CD4-positive, alpha-beta T cell treated with Interleukin-4 for 4 hours (primary cell): ENCODE measurements at places on chromosomes 3 and 15.

GRCh38 chr3:138686771-138687221, 78.2 kb downstream of the FAIM start:
- DNase-seq, result no peak

GRCh38 chr3:139652561-139652960, 25.2 kb downstream of the NMNAT3 start:
- no peak for DNase-seq

- DNase-seq, result peak; percentile 42
Observed at GRCh38 chr3:125437631-125438435, 62.7 kb upstream of the ZNF148 start.

DNA sequence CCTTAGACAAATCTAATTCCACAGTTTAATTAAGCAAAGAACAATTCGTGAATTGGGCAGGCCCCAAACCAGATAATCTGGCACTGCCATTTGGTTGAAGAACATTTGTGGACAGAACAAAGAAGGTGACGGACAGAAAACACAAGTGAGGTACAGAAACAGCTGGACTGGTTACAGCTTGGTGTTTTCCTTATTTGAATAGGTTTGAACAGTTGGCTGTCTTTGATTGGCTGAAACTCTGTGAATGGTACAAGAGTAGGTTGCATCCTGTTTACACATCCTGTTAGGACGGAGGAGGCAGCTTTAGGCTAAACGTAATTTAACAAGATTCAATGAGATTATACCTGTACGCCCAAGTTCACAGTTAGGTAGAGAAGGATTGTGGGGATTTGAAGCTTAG, 114.4 kb downstream of the LPP start:
- no peak for DNase-seq

- DNase-seq, result peak; percentile 55
Observed at GRCh38 chr3:27591312-27592210, 107.4 kb upstream of the SLC4A7 start.

- no peak for DNase-seq
Observed at GRCh38 chr3:148464246-148464645, 233.5 kb upstream of the AGTR1 start.
